Calu3 (cell line): ENCODE measurements at places on chromosomes 7 and 10. TPM values are rescaled to one million over a fixed set of nuclear protein-coding genes. Genes with fewer than 3 reads are reported as not detected.

GRCh38 chr10:78224602-78225001 is 190.9 kb downstream of the RPS24 start:
- no peak for DNase-seq

GRCh38 chr7:155947051-155947450 is 134.8 kb upstream of the SHH start:
- no peak for DNase-seq

GRCh38 chr7:138726288-138726687 is 25.1 kb upstream of the SVOPL start:
- DNase-seq: peak; percentile 6

GRCh38 chr7:86932038-86932512 is 127.4 kb downstream of the ELAPOR2 start:
- DNase-seq: no peak

DNA sequence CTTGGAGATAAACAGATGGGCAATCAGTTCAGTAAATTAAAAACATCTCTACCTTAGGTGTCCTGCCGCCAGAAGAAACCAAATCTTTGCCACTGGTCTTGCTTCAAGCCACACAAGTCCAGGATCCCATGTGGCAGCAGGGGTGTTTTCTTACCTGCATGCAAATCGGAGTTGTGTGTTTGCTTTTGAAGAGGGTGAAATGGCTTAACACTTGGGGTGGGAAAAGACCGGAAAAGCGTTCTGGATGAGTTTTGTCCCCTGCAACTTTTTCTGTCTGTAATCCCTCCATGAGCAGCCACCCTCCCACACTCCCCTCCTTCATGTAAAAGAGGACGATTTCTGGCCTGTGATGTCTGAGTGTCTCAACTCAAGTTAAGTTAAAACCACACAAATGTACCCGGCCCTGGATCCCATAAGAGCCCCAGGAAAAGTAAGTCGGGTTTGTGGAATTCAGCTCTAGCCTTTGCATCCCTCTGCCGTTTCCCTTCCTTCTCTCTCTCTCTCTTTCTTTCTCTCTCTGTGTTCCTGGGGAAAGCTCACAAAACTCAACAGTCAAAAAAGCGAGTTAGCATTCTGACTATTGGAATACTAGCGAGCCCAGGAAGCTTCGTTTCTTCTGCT is 178.5 kb downstream of the TCF7L2 start:
- no peak for DNase-seq

DNA sequence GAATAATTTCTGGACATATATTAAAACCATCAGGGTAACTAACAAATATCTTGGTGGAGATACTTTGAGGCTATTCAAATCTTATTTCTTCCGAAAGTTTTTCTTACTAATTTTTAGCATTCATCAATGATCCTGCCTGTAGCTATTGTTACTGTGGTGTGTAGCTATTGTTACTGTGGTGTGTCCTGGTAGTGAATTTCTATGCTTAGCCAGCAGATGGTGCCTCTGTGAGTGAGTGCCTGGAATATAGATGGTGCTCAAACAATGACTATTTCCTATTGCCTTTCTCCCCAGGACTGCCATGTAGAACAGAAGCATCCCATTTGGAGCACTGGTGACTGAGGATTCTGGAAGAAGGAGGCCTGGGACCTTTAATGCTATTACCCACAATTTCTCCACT is 245.7 kb downstream of the CCSER2 start:
- no peak for DNase-seq

DNA sequence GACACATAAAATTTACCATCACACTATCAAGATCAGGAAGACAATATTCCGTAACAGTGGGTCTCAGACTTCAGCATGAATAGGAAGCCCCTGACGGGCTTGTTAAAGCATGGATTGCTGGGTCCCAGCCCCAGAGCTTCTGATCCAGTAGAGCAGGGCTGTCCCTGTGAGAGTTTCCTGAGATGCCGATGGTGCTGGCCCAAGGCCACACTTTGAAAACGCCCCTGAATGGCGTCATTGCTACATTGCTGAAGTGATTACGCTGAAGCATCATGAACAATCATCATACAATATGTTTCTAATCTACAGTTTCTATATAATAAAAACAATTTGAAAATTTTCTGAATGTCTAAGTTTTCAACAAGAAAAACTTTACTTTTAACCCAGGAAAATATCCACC is 38.0 kb upstream of the TMEM72 start:
- DNase-seq: no peak

DNA sequence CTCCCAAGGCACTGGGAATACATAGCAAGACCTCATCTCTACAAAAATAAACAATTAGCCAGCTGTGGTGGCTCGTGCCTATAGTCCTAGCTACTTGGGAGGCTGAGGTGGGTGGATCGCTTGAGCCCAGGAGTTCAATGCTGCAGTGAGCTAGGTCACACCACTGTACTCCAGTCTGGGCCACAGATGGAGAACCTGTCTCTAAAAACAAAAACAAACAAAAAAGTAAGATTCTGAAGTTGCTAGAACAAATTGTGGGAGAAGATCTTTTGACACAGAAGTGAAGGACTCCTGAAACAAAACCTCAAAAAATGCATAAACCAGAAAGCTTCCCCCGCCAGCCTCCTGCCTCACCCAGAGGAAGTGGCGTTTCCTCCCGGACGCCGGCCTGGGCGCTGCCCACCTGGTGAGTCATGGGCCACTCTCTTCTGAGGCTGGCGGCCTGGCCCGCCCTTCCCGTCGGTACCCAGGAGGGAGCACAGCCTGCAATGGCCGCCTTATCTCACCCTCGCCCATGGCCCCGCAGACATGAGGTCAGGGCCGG is 25.4 kb upstream of the ELN start:
- peak; percentile 69 for DNase-seq

DNA sequence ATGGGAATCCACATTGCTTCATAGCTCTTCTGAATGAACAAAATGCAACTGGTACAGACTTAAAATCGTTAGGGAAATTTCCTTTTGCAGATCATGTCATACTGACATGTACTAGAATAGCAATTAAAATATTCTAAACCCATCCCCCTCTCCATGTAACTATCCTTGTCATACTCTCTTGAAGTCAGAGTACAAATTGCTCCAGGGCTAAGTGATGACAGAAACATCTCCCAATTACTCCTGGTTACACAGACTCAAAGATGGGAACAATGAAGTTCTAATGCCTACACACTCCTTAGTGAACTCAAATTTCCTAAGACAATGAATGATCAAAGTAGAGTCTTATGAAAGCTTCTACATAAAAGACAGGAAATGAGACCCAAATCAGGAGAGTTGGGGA is 87.2 kb downstream of the PDE1C start:
- no peak for DNase-seq

GRCh38 chr10:18501198-18501597 is 150.2 kb downstream of the NSUN6 start:
- DNase-seq: no peak

GRCh38 chr7:106101726-106102125 is 10.4 kb downstream of the SYPL1 start:
- no peak for DNase-seq

- no peak for DNase-seq
Observed at GRCh38 chr7:74012842-74013249, 15.1 kb upstream of the ELN start.

- DNase-seq: no peak
Observed at GRCh38 chr7:83514977-83515376, 134.0 kb downstream of the SEMA3E start.

DNA sequence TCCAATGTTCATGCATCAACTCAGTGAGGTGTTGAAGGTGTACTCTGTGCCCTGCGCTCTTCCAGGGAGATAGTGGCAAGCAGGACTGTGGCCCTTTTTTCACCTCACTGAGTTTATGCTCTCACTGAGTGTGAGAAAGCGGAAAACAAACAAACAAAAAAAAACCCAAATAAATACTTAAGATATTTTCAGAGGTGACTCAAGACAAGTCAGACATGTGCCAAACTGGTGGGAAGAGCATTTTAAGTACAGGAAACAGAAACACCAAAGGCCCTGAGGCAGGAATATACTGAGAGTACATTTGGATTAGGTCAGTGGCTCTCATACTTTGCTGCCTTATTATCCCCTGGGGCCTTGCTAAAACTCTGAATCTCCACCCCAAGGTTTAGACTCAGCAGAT is 111.9 kb upstream of the IGFBP3 start:
- DNase-seq: no peak

DNA sequence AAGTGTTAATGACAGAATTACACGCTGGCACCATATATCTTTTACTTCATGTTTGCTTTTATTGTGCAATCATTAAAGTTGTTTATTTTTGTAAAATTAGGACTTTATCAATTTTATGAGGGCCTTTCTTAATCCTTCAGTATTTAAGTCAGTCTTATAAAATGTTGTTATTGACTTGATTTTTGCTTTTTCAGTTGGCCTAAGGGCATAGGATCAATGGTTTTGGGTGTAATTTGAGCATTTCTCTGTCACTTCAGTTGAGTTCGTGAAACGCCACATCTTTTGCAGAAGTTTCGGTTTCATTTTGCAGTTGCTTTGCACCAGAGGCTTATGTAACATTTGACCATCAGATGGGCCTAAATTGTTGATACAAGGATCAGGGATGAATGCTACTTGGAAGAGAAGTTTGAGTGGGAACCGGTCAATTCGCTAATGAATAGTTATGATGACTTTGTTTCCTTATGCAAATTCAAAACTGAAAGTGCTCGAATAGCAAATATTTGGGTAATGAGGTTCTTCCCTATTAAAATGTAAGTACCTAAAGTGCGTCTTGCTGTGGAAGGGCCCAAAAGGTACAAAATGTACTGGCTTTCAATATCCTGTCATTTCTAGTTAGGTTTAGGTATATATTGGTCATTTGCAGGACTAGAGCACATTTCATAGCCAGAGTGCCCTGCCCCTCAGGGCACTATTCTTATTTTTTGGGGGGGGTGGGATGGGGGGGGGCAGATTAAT is 340.9 kb downstream of the LRMDA start:
- DNase-seq: no peak

DNA sequence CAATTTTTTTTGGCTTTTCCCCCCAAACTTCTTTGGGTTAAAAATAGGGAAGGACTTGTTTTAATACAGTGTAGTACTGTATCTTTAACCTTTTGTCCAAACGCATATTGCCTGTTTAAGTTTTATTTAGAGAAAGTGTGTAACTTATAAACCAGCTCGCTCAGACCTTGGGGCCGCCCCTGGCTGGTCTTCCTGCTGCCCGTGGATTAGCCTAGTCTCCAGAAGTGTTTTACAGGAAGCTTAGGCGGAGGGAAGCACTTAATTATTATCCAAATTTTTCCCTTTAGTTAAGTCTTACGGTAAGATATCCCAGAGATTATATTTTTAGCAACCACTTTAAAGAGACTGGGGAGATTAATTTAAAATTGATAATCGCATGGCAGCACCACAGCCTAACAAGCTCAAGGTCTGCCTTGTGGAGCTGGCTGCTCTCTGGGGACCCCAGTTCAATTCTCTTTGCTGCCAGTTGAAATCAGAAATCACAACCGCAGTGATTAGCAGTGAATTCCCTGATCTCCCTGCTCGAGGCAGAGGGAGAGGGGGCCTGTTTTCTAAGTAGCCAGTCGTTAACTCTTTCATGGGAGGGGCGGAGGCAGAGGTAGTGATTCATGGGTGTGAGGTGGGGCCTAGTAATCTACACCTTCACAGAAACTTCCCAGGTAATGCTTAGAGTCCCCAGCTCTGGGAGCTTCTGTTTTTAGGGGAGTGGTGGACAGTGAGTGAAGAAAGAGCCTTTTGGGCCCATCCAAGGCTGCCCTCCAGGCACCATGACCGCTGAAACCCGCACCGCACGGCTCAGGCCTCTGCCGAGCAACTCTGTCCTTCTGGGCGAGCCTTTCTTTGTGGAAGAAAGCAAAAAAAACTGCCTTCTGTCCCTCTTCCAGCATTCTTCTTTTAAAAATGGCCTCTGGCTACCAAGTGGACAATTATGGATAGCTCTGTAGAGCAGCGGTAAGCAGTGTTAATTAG is 548.7 kb upstream of the GALNT17 start:
- no peak for DNase-seq

DNA sequence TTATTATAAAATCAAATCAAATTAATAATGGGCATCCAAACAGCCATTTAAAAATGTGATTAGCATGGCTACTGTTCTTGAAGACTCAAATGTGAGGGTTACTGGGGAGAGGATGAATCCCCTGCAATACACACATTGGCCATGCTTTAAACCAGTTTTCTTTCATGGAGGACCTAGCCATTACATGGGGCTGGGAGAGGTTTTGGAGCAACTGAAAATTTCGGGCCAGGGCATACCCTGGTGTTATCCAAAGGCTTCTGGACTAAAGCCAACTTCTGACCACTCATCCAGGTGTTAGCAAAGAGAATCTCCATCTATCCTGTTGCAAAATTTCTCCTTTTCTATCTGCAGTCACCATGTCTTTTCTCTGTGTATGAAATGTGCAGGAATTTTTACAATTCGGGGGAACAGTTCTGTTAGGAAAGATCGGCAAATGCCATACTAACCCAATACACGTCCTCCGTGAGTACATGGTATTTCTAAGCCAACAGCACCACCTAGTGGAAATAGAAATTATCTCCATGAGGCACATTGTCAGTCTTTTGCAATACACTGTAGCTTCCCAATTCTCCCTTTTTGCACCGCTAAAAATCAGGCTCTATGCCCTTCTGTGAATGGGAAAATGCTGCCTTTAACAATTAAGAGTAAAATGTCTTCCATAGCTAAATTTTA is 47.0 kb upstream of the ZNF107 start:
- DNase-seq: peak; percentile 22

DNA sequence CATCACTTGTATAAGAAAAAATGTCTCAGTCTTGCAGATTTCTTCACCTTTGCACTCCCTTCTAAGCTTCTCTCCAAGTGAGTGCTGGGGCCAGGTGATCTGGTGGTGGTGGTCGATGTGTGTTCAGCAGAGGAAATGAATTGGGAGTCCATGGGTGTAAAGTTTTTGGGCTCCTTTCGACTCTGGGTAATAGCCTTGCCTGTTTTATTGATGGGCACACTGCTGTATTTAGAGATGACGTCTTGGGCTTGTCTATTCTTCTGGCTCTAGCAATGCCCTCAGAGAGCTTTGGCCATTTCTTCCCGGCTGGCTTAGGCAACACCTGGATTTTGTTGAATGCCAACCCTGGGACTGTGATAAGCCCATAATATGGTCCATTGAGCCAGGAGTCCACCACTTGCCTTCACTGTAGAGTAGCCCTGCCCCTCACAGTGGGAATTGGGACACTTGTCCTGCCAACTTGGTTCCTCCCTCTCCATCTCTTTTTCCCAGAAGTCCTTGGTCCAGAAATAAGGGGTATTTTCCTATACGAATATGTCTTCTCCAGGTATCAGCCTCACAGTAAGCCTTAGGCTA is 11.7 kb downstream of the PNLIP start:
- DNase-seq: no peak

DNA sequence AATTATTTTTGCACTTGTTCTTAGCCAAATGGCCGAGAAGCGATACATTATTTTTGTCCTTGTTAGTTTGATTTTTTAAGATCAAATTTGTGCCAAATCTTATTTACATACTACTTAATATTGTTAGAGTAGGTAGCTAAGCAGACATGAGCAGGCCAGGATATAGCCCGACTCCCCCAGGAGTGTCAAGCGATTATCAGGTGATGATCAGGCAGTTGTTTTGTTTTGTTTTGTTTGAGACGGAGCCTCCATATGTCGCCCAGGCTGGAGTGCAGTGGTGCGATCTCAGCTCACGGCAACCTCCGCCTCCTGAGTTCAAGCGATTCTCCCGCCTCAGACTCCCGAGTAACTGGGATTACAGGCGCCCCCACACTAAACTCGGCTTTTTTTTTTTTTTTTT is 71.1 kb downstream of the LYZL2 start:
- no peak for DNase-seq

Gene SCIN
- total RNA-seq: 22.6 and 28.3 TPM in 2 replicates

Gene STK17A
- 35.9 and 53.5 TPM in 2 replicates for total RNA-seq

Gene COL28A1
- total RNA-seq: 1.3 and 3.2 TPM in 2 replicates

Gene OR2A7
- 16.3 and 18.9 TPM in 2 replicates for total RNA-seq

Gene CFAP43
- 0.94 and 1.1 TPM in 2 replicates for total RNA-seq

Gene GBX1
- not detected in 2 replicates for total RNA-seq

Gene FKBP9
- total RNA-seq: 124 and 160 TPM in 2 replicates

Gene NKX2-3
- not detected in 2 replicates for total RNA-seq

Gene TET1
- total RNA-seq: 1.2 TPM in 2 replicates

Gene PKD2L1
- total RNA-seq: not detected in 2 replicates

Gene NPM3
- total RNA-seq: 51.1 and 51.5 TPM in 2 replicates
